NCI-H1048 (cell line): ENCODE measurements at places on chromosomes 16 and 17.

GRCh38 chr16:4682616-4683254 lies 10.6 kb upstream of the NUDT16L1 start:
- DNase-seq, result no peak

- no peak for DNase-seq
These were observed 216.7 kb downstream of the PMP22 start for GRCh38 chr17:15048381-15048780.

DNA sequence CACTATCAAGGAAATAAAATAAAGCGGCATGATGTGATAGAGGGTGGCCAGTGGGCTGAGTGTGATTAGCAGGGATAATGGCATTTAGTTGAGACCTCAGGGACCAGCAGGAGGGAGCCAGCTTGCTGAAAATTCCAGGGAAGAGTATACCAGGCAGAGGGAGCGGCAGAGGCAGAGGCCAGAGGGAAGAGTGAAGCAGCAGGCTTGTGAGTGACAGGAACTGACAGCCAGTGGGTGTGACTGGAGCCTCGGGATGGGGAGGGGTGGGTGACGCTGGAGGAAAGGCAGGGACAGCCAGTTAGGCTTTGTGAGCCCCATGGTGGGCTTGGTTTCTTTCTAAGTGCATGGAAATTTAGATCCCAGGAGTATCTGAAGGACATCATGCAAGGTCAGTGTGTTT lies 209.7 kb upstream of the CACNG3 start:
- DNase-seq, result no peak

DNA sequence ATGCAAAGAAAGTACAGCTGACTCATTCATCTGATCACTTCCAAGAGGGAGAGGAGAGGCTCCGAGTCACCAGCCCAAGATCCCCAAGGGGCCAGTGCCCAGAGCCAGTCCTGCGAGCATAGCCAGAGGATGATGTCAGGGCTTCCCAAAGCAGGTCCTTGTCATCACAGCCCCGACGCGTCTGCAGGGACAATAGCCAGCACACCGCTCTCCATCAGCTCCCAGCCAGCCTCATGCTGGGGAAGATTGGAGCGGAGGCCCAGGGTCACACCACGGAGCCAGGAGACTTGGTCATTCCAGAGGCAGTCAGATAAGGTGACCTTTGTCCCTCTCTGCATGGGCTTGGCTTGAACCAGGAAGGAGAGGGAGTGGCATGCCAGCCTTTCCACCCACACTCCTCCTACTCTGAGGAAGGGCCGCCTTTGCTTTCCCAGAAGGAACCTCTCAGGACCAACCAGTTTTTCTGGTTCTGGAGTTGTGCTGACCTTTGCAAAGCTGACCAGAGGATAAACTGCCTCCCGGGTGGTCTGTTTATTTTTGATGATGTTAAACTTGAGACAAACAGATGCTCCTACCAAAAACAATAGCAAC lies 58.3 kb upstream of the ARHGAP44 start:
- DNase-seq, result no peak

- DNase-seq, result no peak
These were observed 9.3 kb downstream of the ADORA2B start for GRCh38 chr17:15954222-15954621.

DNA sequence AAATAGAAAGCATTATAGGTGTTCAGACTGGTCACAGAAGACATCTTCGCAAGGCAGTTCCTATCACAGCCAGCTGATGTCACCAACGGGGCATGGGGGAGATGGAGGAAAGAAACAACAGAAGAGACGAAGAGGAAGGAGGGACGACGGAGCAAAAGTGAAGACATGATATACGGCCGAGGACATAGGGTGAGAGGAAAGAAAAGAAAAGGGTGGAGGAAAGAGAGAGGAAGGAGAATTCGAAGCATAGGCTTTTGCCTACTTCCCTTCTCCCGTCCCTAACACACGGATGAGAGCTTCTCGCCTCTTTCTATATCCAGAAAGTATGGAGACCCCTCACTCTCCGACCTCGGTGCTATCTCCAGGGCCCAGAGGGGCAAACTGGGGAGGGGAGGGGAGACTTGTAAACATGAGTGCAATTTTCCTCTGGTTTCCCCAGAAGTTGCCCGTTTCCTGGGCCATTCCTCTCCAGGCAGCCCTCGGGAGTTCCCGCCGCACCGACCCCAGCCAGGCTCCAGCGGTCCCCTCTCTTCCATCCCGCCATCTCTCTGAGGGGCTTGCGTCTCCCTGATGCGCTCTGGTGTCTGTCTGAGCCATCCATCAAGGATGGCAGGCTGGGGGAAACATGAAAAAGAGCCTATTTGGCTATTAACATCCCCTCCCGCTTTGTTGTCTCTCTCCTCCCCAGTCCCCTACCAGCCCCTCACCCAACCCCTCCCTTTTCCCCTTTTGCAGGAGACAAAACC lies 26.0 kb downstream of the COPZ2 start:
- DNase-seq, result no peak

DNA sequence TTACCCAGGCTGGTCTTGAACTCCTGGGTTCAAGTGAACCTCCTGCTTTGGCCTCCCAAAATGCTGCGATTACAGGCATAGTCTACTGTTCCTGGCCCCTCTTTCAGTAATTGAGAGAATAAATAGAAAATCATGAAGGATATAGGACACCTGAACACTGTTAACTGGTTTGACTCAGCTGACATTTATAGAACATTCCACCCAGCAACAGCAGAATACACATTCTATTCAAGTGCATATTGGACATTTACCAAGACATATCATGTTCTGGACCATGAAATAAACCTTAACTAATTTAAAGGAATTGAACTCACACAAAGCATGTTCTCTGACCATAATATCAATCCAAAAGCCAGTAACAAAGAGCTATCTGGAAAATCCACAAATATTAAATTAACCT lies 19.8 kb upstream of the BAIAP2 start:
- DNase-seq, result no peak

DNA sequence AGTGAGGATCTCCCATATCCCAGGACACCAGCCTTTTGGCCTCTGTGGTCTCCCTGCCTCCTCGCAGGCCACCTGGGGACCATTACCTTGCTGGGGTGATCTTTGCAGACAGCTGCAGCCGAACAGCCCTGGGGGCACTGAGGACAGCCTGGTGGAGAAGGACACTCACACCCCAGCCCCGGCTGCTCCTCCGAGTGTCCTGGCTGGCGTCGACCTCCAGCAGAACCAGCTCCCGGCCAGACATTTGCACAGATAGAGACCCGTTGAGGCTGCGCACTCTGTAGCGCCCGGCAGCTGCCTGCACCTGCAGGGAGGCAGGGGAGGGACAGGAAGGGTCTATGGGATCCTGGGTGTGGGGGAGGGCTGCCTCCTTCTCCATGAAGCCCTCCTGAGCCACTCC lies 90.3 kb downstream of the RMI2 start:
- no peak for DNase-seq

- DNase-seq, result no peak
These were observed 54.1 kb downstream of the TOX3 start for GRCh38 chr16:52492789-52493357.

DNA sequence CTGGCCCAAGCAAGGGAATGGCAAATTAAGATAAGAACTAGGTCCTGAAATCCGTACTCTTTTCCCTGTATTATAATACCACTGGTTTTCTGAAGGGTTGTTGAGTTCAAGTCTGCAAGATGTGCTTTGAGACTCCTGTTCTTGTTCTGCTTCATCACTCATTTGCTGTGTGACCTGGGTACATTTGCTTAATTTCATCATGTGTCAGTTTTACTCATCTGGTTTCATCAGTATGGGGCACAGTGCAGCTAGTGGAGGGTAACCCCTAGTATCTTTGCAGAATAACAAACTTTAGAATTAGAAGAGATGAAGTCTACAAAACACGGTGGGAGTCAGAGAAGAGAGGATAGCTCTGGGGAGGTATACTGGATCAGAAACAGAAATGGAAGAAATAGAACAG lies 21.9 kb upstream of the EFCAB13 start:
- no peak for DNase-seq

DNA sequence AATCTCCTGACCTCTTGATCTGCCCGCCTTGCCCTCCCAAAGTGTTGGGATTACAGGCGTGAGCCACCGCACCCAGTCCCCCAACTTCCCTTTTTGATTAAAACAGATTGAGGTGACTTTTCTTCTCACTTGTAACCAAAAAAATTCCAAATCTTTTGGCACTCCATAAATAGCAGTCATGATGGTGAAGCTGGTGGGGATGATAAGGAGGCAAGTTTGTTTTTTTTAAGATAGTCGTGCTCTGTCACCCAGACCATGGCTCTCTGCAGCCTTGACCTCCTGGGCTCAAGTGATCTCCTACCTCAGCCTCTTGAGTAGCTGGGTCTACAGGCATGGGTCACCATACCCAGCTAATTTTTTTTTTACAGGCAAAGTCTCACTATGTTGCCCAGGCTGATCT lies 34.7 kb upstream of the PLCG2 start:
- DNase-seq, result no peak

GRCh38 chr16:1287982-1288670 lies 21.3 kb upstream of the UBE2I start:
- DNase-seq, result no peak

GRCh38 chr17:72118335-72119076 lies 2.3 kb upstream of the SOX9 start:
- no peak for DNase-seq

GRCh38 chr16:11697319-11697718 lies 29.1 kb downstream of the SNN start:
- no peak for DNase-seq

- DNase-seq, result no peak
These were observed 34.1 kb upstream of the CPPED1 start for GRCh38 chr16:12837756-12838155.

- DNase-seq, result no peak
These were observed 6.9 kb downstream of the PIMREG start for GRCh38 chr17:6450926-6451832.

DNA sequence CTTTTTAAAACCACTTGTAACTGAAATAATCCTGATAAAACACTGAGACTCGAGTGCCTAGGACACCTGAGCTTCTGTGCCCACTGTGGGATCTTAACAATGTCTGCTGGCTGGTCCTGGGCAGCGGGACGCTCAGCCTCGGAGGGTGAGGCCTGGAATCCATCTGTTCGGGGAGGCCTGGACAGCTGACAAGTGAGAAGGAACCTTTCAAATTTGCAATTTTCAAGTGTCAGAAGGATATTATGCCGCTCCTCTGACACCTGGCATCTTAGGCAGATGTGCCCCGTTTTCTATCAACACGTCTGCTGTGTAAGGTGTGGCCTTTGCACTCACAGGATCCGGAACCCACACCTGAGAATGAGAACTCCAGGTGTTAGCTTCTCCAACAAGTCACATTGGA lies 33.1 kb upstream of the C16orf78 start:
- no peak for DNase-seq

GRCh38 chr17:76383546-76384221 lies 725 bp upstream of the SPHK1 start:
- DNase-seq, result no peak

DNA sequence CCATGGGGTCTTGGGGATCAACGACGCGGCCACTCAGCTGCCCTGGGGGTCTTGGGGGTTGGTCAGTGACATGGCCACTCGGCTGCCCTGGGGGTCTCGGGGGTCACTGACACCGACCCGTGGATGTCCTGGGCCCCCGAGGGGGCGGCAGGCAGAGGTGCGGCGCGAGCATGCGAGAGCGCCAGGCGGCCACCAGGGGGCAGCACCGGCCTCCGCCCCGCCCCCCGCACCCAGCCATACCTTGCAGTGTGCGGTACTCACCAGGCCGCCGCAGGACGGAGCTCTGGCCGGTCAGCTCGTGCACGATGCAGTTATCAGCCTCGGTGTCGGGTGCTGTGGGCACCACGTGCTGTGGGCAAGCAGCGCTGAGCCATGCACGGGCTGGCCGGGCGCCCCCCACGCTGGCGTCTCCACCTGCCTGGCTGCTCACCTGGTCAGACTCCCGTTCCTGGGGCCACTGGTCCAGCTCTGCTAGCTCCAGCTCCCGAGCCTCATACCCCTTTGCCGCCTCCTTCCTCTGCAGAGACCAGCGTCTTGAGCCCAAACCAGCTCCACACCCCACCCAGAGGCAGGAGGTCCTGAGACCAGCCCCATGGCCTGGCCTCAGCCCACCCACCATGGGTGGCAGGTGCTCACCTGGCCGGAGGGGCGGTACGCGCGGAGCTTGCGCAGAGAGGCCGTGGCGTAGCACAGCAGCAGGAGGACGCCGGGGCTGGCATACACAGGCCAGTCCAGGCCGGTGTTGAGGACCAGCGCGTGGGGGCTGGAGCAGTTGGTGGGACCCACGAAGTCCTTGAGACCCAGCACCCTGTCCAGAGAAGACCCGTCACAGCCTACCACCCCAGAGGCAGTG lies 31.2 kb downstream of the CTU2 start:
- DNase-seq, result no peak

DNA sequence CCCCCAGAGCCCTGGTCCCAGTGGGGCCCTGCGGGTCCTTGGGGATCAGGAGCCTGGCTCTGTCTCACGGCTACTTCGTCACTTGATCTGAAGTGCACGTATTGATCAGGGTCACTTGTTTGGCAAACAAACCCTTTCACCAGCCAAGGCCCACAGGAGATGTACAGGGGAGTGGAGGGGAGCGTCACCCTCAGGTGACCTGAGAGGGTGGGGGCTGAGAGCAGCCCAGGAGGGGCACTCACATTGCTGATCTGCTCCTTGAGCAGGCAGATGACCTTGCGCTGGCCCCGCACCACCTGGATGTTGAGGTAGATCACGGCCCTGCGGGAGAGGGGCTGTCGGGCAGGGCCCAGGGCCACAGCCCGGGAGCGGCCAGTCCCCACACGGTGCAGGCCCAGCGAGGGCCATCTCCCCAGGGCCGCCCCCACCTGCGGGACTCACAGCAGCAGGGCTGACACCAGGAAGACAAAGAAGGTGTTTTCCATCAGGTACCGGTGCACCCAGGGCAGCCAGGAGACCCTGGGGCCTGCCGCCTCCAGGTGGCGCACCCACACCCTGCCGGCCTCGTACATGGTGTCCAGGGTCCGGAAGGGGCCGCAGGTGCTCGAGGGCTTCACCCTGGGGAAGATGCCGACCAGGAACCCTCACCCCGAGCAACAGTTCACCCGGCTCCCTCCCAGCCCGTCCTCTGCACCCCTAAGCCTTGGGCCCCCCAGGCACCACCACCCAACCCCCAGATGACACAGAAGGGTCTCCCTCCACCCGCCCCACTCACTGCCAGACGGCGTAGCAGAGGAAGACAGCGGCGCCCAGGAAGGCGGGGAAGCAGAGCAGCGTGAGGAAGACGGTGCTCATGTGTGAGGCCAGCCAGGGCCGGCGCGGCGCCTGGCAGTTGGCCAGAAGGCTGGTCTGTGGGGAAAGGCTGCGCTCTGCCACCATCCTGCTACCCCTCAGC lies 11.3 kb downstream of the TMC6 start:
- no peak for DNase-seq

- DNase-seq, result no peak
These were observed 3.8 kb downstream of the EMP2 start for GRCh38 chr16:10576390-10577304.

DNA sequence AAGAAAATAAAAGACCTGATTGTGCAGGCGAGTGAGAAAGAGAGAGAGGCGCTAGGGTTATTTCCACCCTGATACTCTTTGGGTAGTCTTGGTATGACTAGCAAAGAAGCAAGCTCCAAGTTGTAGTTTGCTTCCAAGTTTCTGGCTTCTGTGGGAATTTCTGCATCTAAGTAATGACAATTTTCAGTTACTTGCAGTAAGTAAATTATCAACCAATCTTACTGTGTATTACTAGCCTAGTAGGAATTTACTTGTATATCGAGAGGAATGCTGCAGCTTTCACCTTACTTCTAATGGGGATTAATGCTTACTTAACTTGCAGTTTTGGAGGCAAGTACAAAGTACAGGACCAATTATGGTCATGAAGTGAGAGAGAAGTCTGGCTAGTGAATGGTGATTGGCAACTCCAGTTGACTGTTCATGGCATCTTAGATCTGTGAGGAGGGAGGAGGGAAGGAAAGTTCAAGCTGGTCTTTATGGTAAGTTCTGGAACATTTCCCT lies 31.9 kb downstream of the TENT4B start:
- DNase-seq, result no peak

GRCh38 chr17:42055027-42055426 lies 4.6 kb upstream of the C17orf113 start:
- no peak for DNase-seq
